T-helper 17 cell (primary cell): ENCODE measurements at places on chromosomes 1 and 21.

DNA sequence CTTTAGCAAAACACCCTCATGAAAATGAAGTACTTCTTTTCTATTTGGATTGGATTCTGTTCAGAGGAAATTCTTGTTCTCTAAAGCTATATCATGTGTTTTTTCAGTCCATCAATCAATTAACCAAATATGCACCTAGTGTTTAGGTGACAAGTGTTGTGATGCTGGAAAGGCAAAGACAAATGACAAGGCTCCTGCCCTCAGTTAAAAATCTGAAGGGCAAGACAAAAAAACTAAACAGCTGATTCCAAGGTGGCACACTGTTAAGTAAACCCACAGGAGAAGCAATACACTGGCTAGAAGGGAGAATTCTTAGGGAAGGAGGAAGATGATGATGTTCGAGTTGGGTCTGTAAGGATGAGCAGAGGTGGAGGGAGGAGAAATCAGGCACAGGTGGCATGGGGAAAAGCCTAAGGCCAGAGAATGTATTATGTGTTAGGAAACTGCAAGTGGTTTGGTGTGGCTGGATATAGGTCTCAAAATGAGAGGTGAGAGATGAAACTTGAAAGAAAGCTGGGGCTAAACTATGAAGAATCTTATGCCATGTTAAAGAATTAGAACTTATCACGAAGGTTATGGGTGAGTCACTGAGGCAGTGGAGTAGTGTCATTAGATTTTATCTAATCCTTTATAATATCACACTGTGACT is 51.8 kb upstream of the GFI1 start:
- DNase-seq = no peak

DNA sequence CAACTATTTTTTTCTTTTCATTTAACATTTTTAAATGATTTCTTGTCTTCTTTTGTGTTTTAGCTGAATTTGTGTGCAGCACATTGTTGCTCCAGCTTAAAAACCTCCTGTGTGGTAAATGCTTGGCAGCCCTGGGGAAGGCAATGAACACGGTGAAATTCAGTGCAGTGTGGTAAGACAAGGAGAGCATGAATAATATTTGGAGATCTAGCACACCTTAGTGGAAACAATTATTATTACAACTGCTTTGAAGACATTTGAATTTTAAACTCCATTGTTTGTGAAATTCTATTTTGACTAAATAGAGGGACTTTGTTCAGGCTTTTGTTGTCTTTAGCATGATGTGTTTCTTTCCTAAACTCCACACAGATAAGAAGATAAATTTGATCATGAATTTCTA is 242.6 kb upstream of the CXADR start:
- no peak for DNase-seq

DNA sequence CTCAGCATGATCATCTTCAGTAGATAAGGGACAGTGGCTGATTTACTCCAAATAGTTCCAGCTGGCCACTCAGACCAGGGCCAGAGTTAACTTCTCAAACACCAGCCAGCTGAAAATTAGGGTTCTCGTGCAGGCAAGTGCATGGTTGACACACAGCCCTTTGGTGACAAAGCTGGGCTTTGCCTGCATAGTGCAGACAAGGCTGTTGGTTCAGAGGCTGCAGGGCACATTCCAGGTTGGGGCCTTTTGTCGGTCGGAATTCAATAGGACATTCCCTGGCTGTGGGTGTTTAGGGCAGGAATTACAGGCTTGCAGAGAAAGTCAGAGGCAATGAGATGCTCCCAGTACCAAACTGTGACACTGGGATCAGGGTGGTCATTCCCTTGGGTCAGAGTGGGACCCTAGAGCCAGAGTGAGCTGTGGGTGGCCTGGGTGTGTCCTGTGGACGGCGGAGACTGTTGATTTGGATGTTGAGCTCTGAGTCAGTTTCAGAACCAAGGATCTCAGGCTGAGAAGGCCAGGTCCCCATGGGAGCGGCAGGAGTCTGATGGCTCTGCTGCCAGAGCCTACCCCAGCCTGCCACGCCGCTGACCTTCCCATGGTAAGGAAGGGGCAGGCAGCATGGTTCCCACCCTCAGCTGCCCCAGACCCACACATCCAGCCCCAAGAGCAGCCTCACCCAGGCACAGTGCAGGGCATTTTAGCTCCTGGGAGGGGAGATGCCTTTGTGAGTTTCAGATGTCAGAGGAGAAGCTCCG is 56.2 kb downstream of the STUM start:
- no peak for DNase-seq

DNA sequence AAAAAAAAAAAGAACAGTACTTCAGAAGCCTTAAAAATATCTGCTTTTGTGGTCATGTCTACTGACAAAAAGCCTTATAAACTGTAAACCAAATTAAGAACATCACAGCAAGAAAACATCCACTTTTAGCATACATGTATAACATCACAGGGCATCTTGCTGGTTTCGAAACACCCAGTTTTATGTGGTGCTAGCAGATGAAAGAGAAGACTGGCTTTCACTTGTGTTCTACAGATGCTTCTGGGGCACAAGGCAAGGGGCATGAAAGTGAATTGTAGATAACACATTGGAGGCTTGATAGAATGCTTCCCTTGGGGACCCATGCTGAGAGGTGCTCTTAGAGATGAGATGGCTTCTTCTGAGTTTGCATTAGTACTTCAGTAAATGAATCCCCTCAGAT is 543.7 kb upstream of the PKN2 start:
- no peak for DNase-seq

DNA sequence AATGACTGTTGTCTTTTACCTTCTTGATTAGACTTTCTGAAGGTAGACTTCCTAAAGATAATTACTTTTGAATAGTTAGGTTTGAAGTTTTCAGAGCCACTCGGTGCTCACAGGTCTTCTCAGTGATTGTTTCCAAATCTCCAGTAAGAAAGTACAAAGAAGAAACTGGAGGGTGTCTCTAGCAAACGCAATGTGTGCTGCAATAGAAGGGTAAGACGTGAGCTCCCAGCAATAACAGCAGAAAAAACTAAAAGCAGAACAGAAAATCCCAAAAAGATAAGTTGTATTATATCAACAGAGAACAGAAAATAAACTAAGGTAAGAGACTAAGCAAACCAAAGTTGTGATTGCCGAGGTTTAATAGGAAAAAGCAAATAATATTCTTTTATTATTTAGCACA is 1.8 kb downstream of the CTTNBP2NL start:
- DNase-seq = no peak

GRCh38 chr1:214997685-214998084 is 84.9 kb upstream of the KCNK2 start:
- no peak for DNase-seq

DNA sequence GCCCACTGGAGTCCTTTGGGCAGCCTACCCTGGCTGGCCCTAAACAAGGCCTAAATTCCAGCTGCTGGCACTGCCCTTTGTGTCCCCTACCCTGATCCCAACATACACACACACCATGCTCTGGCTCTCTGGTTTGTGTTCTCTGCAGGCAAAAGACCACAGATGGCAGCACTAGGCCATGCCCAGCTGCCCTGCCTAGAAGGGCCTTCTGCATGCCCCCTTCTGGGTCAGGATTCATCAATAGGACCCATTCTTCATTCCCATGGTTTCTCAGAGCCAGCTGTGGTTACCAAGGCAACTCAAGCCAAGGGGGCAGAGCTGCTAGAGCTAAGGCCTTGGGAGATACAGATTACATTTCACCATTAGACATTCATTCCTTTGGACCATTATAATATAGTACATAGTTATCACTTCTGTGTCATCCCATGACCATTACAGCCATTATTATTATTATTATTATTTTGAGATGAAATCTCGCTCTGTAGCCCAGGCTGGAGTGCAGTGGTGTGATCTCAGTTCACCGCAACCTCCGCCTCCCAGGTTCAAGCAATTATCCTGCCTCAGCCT is 17.5 kb downstream of the ASAP3 start:
- no peak for DNase-seq

DNA sequence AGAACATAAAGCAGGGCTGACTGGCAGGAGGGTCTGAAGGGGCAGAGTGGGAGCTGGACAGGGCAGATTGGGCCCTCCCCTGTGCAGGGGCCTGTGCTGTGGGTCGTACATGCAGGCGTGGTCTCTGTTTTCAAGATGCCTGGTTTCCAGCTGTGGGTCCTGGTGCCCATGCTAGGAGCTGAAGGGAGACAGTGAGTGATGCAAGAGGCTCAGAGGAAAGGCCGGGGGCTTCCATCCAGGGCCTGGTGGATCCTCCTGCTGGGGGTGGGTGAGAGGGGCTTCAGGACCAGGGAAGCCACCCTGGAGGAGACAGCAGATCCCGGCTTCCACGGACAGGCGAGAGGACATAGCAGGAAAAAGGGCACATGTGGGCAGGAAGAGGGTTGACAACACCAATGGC is 349.0 kb upstream of the VAMP3 start:
- DNase-seq = no peak

DNA sequence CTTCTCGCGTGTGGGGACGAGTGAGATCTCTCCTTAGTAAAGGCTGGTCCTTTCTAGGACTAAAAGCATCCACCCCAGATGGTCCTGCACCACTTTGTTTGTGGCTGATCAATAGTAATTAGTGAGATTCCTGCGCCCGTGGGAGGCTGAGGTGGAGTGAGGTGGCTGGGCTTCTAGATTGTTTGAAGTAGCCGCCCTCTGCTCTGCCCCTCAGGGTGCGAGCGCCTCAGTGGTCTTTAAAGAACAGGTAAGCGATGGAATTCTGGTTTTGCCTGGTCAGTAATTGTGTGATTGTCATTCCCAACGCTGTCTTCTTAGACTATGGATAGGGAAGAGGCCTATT is 20.7 kb downstream of the PEX14 start:
- no peak for DNase-seq

- no peak for DNase-seq
Observed at GRCh38 chr1:53579221-53580008, 120.2 kb downstream of the DMRTB1 start.

DNA sequence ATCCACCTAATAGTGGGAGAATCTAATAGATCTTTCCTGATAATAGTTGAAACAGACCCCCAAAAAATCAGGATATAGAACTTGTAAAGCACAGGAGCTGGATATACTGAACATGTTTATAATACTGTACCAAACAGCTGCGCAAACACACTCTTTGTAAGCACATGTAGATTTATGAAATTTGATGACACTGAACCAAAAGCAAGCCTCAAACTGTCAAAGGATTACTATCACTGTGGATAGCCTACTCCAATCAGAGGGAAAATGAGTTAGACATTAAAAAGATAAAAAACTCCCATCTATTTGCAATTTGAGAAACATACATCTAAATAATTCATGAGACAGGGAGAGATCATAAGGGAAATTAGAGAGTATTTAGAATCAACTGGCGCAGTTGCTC is 26.1 kb downstream of the RCAN3 start:
- DNase-seq = no peak

DNA sequence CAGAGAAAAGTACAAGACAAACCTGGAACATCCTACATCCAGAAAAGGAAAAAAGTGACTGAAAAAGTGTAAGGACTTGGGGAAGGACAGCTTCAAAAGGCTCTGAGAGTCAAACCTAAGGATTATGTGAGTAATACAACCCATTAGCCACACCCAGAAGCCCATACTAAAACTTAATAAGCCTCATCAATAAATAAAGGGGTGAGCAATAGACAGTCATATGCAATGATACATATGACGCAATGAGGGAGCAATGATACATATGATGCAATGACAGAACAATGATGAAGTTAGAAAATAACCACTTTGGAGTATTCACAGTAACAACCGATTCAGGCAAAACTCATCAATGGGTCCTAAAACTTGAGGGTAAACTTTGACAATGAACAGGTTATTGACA is 50.1 kb downstream of the BRWD1 start:
- DNase-seq = no peak

DNA sequence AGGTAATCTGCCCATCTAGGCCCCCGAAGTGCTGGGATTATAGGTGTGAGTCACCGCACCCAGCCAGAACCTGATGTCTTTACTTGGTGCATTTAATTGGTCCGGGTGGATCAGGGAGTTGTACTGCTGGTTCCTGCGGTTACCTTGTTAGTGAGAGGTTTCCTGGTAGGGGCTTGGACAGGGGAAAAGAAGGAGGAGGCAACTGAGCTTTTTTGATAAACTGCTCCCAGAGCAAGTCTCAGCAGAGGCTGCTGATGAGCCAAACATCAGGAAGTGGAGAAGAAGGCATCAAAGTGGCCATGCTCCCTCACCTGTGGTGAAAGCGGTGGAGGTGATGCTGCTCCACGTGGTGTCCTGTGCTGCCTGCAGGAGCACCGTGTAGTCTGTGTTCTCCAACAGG is 161.5 kb upstream of the KIAA0040 start:
- no peak for DNase-seq

DNA sequence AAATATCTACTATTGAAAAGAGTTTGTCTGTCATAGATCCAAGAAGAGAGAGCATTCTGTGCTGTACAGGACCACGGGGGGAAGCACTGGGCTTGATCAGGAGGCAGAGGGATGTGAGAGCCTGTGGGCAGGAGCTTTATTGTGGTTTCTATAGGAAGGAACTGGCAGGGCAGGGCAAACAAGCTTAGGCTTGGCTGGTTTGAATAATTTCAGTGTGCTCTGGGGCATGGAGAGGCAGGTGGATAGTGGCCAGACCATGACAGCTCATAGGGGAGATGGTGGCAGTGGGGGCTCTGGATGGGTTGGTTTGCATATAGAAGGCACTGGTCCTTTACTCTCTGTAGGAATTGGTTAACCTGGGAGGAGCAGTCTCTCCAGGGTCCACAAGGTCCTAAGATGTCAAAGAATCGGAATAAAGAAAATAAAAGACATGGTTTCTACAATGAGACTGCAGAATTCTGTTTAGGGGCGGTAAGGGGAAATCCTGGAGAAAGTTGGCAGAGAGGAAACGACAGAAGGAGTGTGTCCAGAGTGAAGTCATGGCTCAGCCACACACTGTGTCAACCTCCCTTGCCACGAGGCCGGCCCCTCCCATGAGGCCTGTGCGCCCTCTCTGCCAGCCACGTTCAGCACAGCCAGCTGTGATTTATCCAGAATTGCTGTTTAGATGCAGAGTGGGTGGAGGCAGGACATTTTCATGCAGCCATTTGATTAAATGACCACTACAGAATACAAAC is 81.7 kb upstream of the PGBD5 start:
- no peak for DNase-seq

- DNase-seq = no peak
Observed at GRCh38 chr1:59108481-59109317, 188.2 kb upstream of the FGGY start.
